ENCODE measurements at places on chromosomes 6 and 20. TPM values are rescaled to one million over a fixed set of nuclear protein-coding genes. Genes with fewer than 3 reads are reported as not detected.
A peak's percentile ranks its signal among the peaks of the same experiment; 100 is the strongest.

Gene CALHM6
- 1.4 TPM for total RNA-seq

Gene PGC
- not detected for total RNA-seq

Gene MICA
- 9.2 TPM for total RNA-seq

GRCh38 chr6:43772681-43773049, 2.7 kb downstream of the VEGFA start:
- DNase-seq = peak; percentile 63

Gene HEBP2
- 87.4 TPM for total RNA-seq

DNA sequence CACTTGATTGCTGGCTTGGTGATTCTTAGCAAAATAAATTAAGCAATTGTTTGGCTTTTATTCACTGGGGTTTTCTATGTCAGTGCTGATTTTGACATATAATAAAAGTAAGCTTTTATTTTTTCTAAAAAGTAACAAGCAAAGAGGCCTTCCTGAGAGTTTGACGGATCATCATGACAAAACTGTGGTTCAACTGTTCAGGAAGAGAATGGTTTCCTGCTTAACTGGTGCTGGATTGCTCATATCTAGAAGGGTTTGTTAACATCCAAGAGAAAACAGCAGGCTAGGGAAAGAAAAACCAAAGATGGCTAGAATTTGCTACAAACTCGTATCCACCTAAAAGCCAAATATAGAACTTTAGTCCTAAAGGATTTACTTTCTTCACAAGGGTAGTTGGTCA, 21.2 kb downstream of the SERPINB1 start:
- no peak for DNase-seq

DNA sequence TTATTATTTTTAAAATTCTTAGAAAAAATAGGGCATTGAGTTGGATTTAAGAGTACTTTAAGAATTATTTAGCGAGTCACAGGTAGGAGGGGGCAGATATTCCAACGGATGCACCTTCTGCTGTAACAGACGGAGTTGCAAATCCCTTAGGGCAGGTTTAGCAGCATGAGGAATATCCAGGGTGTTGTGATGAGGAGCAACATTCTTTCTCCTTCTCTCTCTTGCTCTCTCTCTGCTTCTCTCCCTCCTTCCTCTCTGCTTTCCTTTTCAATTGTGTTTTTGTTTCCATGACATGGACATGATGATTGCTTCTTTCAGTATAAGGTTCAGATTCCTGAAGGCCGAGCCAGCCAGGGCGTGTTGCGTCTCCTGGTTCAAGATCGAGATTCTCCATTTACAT, 28.9 kb downstream of the CDH26 start:
- no peak for DNase-seq

Gene CRISP3
- total RNA-seq = not detected

Gene MOCS1
- 29.7 TPM for total RNA-seq

Gene DLL1
- total RNA-seq = 18.6 TPM

GRCh38 chr20:45173522-45173921, 1.2 kb upstream of the PI3 start:
- DNase-seq = no peak

Gene POU5F1
- 0.94 TPM for total RNA-seq

- peak; percentile 76 for DNase-seq
Measured at GRCh38 chr6:44086931-44087574, 40.2 kb downstream of the MRPL14 start.

DNA sequence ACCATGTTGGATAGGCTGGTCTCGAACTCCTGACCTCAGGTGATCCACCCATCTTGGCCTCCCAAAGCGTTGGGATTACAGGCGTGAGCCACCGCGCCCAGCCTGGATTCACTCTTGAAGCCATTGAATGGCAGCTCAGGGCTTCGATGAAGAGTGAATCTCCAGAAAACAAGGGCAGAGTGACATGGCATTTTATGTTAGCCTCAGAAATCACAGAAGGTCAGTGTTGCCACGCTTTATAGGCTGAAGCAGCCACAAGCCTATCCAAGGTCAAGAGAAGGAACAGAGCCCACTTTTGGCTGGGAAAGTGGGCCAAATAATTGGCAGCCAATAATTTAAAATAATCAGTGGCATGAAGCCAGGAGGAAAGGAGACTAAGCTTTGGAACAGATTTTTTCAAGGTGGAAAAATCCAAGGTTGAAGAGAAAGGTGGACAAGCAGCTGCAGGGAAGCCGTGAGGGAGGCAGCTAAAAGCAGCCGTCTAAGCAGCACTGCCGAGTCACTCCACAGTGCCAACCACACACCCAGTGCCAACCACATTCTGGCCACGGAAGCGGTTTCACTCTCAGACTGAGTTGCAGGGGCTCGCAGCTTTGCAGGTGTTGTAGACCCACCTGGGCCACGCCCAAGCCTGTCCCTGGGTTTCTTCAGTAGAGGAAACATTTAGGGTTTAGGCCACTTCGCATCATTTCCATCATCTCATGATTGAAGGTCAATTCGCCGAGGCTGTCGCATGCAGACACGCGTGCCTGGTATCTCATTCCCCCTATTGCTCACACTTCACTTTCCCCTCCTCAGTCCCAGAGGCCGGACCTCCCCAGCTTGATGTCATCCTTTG, 17.4 kb upstream of the AVP start:
- no peak for DNase-seq

Gene PAK5
- total RNA-seq = not detected

GRCh38 chr6:133553652-133554051, 312.5 kb downstream of the EYA4 start:
- DNase-seq = no peak

- DNase-seq = no peak
Measured at GRCh38 chr6:120587381-120587780, 746.9 kb downstream of the TBC1D32 start.

Gene CRIP3
- total RNA-seq = 4.1 TPM

DNA sequence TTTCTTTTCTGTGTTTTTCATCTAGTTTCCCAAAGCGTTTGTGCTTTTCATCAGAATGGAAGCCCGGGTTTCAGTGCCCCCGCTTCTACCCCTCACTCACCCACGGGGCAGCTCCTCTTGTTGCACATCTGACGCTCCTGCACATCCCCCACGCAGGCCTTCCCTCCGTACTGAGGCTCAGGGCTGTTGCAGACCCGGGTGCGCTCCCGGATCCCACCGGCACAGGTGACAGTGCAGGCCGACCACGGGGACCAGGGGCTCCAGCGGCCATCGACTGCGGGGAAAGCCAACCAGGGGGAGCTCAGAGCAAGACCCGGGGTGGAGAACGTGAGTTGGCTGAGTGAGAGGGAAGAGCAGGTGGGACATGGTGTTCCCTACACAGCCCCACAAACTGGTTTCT, 19.0 kb downstream of the THBS2 start:
- DNase-seq = no peak

Gene RFX6
- not detected for total RNA-seq

Gene HEY2
- total RNA-seq = 60.6 TPM

DNA sequence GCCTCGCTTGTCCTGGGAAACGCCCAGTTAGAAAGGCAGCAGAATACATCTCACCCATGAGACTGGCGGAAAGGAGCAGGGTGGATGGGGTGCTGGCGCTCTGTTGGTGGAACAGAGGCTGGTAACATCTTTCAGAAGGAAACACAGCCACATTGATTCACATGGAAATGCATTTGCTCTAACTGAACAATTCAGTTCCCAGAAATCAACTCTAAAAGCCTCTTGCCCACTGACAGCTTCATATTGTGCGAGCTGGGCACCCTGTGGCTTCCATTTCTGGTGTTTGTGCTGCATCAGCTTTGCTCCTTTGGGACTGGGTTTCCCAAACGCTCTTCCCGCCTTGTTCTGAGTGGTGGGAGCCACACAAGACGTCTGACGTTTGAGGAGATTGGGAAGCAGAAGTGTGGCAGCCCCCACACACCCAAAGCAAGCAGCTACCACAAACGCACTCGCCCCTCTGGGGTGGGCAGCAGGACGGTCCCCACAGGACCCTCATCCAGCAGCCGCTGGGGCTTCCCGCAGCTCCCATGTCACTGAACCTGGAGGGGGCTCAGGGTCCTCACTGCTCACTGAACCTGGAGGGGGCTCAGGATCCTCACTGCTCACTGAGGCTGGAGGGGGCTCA, 229.5 kb downstream of the ERMARD start:
- DNase-seq = no peak

All from Right ventricle myocardium superior (tissue), 1 donor.